ENCODE measurements at places on chromosomes 11 and 22.

DNA sequence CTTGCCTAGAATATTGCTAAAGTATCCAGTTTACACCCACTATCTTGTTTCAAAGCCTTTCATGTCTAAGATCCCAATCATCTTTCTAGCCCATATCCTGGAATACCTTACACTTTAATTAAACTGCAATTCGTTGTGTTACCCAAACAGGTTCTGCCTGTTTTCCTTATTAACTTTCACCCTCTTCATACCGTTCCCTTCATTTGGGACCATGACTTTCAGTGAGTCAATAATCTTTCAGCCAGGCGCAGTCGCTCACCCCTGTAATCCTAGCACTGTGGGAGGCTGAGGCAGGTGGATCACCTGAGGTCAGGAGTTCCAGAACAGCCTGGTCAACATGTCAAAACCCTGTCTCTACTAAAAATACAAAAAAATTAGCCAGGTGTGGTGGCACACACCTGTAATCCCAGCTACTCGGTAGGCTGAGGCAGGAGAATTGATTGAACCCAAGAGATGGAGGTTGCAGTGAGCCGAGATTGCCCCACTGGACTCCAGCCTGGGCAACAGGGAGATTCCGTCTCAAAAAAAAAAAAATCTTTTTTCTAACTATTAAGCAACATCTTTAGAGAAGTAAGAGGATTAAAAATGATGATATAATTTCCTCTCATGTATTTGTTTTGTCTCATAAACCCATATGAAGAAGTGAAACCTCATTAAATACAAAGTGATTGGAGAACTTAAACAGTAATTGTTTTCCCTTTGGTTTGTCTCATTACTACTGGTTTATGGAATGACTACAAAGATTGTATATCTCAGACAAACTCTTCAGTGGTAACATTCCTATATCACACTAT lies 20.7 kb downstream of the DMC1 start:
- DNase-seq, result no peak

- peak; percentile 90 for DNase-seq
Measured at GRCh38 chr11:11979488-11980117, 28.8 kb downstream of the DKK3 start.

DNA sequence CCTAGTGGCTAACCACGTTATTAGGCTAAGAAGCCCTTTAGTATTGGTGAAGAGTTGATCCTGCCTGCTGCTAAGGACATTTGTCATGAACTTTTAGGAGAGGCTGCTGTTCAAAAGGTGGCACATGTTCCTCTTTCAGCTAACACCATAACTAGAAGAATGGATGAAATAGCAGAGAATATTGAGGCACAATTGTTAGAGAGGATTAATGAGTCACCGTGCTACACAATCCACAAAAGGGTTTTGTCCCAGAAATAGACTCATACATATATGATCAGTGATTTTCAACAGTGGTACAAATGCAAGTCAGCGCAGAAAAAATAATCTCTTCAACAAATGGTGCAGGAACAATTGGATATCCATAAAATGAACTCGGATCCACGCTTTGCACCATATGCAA lies 7.0 kb upstream of the MSANTD2 start:
- DNase-seq, result no peak

GRCh38 chr22:27412866-27413445 lies 388.6 kb downstream of the MN1 start:
- DNase-seq, result no peak

DNA sequence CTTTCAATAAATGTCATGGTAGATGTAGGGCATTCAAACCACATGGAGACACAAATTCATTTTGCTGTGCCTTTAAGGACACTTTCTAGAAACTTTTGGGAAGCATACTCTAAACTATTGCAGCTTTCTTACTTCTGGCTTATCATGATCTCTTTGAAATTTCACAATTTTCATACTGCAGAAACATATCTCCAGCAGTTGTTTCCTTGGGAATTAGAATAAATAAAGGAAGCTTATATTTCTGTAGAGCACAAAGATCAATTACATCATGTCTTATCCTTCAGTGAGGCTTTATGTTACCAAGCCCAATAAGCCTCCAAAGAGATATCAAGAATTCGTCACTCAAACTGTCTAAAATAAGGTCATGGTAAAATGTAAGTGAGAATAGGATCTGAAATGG lies 74.5 kb upstream of the RAB38 start:
- DNase-seq, result no peak

GRCh38 chr11:68792400-68792966 lies 41.2 kb upstream of the TESMIN start:
- DNase-seq, result no peak

- DNase-seq, result no peak
Measured at GRCh38 chr22:49519117-49519737, 308.4 kb downstream of the BRD1 start.

DNA sequence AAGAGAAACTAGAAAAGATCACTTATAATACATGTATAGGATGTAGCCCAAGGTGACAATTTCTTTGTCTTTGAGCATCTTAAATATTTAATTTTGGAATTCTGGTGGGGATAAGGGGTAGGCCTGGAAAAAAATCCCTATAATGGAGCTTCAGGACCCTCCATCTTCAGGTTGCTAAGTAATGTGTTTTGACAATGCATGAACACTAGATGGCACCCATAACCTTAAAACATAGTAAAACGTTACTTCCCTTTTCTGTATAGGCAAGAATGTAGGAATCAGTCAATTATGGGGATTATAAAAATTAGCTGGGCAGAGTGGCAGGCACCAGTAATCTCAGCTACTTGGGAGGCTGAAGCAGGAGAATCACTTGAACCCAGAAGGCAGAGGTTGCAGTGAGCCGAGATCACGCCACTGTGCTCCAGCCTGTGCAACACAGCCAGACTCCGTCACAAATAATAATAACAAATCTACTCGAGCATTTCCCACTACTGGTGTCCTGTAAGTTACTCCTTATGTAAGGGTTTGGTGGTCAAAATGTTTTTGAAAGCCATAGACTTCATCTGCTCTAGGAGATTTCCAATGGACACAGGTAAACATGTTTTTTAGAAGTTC lies 541.9 kb upstream of the CCDC90B start:
- DNase-seq, result peak; percentile 69

GRCh38 chr11:74717221-74717969 lies 13.8 kb downstream of the CHRDL2 start:
- DNase-seq, result peak; percentile 25

DNA sequence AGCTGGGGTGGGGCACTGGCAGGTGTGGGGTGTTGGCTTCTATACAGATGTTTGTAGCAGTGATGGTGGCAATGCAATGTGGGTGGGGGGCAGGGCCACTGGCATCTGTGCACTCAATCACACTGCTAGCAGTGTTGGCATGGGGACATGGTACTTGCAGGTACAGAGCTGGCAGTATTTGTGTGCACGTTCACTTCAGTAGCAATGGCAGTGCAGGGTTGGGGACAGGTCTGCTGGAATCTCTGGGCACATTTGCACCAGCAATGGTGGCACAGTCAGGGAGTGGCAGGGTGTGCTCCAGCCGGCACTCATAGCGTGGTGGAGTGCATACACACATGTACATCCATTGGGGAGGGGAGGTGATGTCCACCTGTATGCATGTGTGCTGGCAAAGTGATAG lies 775.2 kb downstream of the CNTN5 start:
- no peak for DNase-seq

DNA sequence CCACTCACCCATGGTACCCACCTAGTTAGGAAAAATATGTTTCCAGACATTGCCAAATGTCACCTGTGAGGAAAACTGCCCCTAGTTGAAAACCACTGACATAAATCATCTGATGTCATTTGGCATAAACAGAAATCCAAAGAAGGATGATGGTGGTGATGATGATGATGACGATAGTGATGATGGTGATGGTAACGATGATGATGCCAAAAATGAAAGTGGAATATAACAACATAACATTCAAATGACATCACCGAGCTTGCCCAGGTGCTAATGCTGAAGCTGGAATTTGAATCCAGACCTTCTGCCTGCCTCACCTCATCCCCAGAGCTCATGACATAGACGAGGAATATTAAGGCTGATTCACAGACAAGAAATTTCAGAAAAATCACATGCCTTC lies 92.3 kb upstream of the ASPHD2 start:
- no peak for DNase-seq

DNA sequence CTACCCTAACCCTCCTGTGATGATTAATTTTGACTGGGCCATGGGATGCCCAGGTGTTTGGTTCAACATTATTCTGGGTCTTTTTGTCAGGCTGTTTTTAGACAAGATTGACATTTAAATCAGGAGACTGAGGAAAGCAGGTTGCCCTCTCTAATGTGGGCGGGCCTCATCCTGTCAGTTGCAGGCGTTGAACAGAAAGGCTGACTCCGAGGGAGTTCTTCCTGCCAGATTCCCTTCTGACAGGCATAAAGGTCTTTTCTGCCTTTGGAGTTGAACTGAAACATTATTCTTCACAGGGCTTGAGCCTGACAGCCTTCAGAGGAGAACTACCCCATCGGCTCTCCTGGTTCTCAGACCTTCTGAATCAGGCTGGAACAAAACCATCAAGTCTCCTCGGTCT lies 4.3 kb upstream of the PSMC3 start:
- DNase-seq, result no peak

- DNase-seq, result peak; percentile 78
Measured at GRCh38 chr11:96215110-96215782, 127.7 kb downstream of the MAML2 start.

- peak; percentile 77 for DNase-seq
Measured at GRCh38 chr11:44927174-44927661, 23.5 kb downstream of the TP53I11 start.

DNA sequence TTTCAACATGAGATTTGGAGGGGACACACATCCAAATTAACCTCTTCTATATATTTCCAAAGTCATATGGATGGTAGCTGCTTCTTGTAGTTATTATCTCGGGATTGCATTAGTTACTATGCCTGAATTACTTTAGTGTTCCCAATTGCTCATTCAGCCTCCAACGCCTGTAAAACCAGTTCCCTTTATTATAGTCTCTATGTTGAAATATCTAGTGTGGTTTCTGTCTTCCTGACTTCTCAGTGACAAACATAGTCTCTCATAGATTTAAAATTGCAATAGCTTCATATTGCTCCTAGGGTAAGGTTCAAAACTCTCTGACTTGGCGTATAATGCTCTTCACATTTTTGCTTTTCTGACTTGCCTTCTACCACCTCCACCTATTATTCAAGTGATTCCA lies 366.4 kb downstream of the CASP12 start:
- DNase-seq, result no peak

GRCh38 chr11:122157653-122158161 lies 41.7 kb upstream of the BLID start:
- DNase-seq, result peak; percentile 37

DNA sequence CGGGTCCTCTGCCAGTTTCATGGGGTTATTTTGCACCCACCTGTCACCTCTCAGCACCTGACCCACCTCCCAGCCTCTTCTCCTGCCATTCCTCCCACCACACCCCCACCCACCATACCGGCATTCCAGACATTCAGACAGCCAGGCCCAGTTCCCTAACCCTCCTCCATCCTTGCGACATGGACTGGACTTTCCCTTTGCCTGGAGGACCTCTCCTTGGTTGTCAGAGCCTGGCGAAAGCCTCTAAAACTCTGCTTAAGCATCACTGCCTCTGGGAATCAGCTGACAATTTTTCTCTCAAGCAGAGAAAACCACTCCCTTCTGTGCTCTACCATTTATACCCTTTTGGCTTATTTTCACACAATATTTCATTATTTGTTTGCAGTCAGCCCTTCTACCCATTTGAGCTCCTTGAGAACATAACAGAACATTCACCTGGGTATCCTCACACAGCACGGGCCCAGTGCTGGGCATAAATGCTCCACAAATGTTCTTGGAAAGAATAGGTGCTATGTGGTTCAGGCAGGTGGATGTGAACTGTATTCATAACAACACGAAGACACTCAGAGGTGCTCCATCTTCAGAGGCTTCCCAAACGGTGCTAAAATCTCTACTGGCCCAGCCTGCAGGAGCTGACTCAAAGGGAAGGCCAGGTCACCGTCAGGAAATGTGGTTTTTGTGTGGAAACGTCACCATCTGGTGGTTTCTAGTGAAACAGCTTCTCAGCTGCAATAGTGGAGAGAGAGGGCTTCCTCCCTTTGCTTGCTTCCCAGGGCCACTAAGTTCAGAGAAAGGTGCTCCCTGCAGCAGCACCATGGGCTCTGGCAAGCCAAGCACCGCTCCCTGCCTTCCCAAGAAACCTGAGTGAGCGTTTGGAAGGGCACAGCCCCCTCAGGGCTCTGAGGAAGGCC lies 10.4 kb downstream of the SPATA19 start:
- DNase-seq, result peak; percentile 45

DNA sequence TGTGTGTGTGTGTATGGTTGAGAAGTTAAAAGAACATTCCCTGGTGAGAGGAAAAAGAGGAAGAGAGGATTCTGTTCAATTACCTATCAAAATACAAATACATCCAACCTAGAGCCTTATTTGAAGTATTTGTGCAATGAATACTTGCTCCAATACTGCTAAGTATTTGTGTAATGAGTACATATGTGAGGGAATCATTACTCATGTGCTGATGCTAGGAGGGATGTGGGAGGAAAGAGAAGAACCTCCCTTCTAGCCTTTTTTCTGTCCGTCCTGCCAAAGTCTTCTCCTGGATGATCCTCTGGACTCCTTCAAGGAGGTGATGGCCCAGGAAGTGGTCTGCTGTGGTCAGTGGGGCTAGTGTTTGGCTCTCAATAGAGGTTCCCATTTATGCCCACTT lies 36.0 kb upstream of the ACCSL start:
- DNase-seq, result peak; percentile 28

DNA sequence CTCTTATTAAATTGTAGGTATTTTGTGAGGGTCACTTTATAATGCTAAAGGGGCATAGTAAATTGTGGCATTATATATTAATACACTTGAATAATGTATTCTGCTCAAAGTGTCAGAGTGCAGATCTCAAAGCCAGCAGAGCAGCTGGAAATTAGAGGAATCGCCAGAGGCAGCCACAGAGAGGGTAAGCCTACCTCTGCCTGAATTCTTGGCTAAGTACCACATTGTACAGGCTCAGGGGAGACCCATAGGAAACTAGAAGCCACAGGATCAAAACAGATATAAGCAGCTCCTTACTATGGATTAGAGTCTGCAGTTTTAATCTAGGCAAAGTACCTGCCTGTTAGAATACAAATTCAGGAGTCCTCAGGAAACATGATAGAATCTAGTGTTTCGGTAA lies 249.3 kb downstream of the DDX10 start:
- DNase-seq, result no peak

- peak; percentile 84 for DNase-seq
Measured at GRCh38 chr11:34358728-34359547, 1.1 kb upstream of the ABTB2 start.

DNA sequence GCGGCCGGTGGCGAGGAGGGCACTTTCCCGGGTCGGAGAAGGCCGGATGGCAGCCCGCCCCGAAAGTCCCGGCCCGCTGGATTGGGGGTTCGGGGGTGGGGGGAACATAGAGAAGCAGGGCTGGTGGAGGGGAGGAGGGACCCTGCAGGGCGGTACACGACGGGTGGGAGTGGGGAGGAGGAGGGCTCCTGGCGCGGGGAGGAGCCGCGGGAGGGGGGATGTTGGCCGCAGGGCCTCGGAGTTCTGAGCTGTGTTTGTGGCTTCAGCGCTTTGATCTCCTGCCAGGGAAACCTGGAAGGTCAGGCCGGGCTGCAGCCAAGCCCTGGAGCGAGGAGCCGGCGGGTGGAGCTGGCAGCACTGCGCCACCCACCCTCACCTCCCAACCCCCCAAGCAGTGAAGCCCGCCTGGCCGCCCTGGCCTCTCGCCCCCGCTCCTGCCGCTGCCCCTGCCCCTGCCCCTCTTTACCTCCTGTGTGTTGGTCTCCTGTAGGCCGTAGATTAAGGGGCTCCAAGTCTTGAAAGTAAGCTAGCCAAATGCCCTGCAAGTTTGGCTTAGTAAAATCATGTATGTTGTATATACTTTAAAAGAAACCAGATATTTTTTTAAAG lies 30.9 kb downstream of the C22orf31 start:
- peak; percentile 88 for DNase-seq

- peak; percentile 46 for DNase-seq
Measured at GRCh38 chr11:67006029-67006884, 16.7 kb upstream of the SYT12 start.

Measured in choroid plexus epithelial cell (primary cell).